ENCODE measurements at places on chromosomes 1 and 21. TPM values are rescaled to one million over a fixed set of nuclear protein-coding genes. Genes with fewer than 3 reads are reported as not detected.

The LHX8 gene
- total RNA-seq, result not detected

The STX12 gene
- total RNA-seq, result 45.5 TPM

The RGSL1 gene
- not detected for total RNA-seq

The HSD3B1 gene
- total RNA-seq, result not detected

The CIART gene
- total RNA-seq, result 12.4 TPM

The RPAP2 gene
- total RNA-seq, result 14.8 TPM

The PDC gene
- total RNA-seq, result not detected

The ZBTB8B gene
- not detected for total RNA-seq

The LIN28A gene
- total RNA-seq, result not detected

The TDRD5 gene
- total RNA-seq, result under 0.01 TPM

The PDZK1 gene
- total RNA-seq, result 0.50 TPM

The UBE2U gene
- not detected for total RNA-seq

The CCDC181 gene
- total RNA-seq, result 2.0 TPM

The TCHH gene
- total RNA-seq, result not detected

The SLFNL1 gene
- total RNA-seq, result 0.87 TPM

The MROH7 gene
- total RNA-seq, result 0.11 TPM

The LCE1F gene
- not detected for total RNA-seq

The CNTN2 gene
- total RNA-seq, result not detected

The RGS8 gene
- under 0.01 TPM for total RNA-seq

The C1orf159 gene
- 6.2 TPM for total RNA-seq

The CHODL gene
- 0.11 TPM for total RNA-seq

The RBM34 gene
- 65.9 TPM for total RNA-seq

The MATN1 gene
- not detected for total RNA-seq

The IFI16 gene
- total RNA-seq, result 93.3 TPM

The GJA8 gene
- total RNA-seq, result not detected

The SLC45A1 gene
- 1.5 TPM for total RNA-seq

The NCAM2 gene
- 2.5 TPM for total RNA-seq

The LSM10 gene
- total RNA-seq, result 9.5 TPM

The BPNT1 gene
- 26.9 TPM for total RNA-seq

The SLC30A10 gene
- total RNA-seq, result not detected

The MUTYH gene
- 16.2 TPM for total RNA-seq

The ANKRD34A gene
- 0.33 TPM for total RNA-seq

The SYCP1 gene
- not detected for total RNA-seq

The SPATA46 gene
- total RNA-seq, result not detected

The KLHDC8A gene
- total RNA-seq, result not detected

The TSPAN2 gene
- 1.7 TPM for total RNA-seq

The A3GALT2 gene
- total RNA-seq, result not detected

The KRTAP11-1 gene
- total RNA-seq, result not detected

The LMOD1 gene
- total RNA-seq, result 19.4 TPM

The TMEM125 gene
- not detected for total RNA-seq

The PTAFR gene
- 0.33 TPM for total RNA-seq

The LCA5L gene
- total RNA-seq, result 1.5 TPM

All from uterine smooth muscle cell (primary cell).